ENCODE measurements at places on chromosomes 3 and 15.

- no peak for DNase-seq
These were observed 86.7 kb downstream of the THBS1 start for GRCh38 chr15:39667382-39668127.

GRCh38 chr3:192219926-192220325 is 507.4 kb downstream of the FGF12 start:
- no peak for DNase-seq

DNA sequence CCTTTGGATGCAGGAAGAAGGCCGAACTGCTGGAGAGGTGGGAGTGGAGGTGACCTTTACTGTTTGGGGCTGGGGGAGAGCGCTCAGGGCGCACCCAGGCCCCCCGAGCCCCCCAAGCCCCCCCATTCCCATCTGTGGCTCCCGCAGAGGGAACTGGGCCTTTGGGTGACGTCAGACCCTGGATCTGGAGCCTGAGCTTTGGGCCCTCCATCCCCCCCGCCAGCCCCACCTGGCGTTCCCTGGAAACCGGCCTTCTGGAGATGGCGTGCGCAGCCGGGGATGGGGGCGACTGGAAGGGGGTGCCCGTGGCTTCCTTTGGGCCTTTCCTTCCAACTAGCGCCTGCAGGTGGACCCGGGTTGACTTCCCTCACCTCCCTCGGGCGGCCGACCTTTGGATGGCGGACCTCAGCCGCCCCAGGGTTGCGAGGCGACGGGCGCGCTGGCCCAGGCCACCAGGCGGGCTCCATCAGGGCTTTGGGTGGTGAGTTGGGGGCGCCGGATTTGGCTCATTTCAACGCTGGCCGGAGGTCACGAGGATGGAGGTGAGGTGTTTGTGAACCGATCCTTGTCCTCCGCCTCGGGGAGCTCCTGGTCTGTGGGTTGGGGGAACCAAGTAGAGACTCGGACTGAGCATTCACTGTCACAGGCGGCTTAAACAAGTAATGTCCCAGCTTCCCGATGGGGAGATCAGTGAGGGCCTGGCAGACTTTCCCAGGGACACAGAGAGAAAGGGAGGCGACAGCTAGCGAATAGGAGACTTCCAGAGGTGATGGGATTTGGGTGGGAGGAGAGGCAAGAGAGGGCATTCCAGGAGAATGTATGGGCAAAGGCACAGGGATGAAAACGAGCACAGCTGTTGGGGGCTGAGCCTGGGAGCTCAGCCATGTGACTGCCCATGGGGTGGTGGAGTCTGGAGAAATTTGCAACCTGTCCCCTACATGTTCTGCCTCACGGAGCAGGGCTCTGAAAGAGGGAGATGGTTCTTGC is 709 bp downstream of the SCAMP5 start:
- no peak for DNase-seq

- DNase-seq = no peak
These were observed 47.7 kb downstream of the CMTM6 start for GRCh38 chr3:32454731-32455608.

Data from stimulated activated CD8-positive, alpha-beta memory T cell treated with anti-CD3 and anti-CD28 coated beads, Interleukin-7, amount 100 ng/mL, for 4 hours (primary cell).